B cell (primary cell): ENCODE measurements at places on chromosomes 16 and 17. TPM values are rescaled to one million over a fixed set of nuclear protein-coding genes. Genes with fewer than 3 reads are reported as not detected.
A peak's percentile ranks its signal among the peaks of the same experiment; 100 is the strongest.

GRCh38 chr16:1150511-1150982 is 2.4 kb upstream of the CACNA1H start:
- DNase-seq, result no peak

The KRTAP4-7 gene
- polyA plus RNA-seq, result not detected in 2 replicates

GRCh38 chr17:45121055-45121454 is 11.3 kb downstream of the PLCD3 start:
- DNase-seq, result no peak

DNA sequence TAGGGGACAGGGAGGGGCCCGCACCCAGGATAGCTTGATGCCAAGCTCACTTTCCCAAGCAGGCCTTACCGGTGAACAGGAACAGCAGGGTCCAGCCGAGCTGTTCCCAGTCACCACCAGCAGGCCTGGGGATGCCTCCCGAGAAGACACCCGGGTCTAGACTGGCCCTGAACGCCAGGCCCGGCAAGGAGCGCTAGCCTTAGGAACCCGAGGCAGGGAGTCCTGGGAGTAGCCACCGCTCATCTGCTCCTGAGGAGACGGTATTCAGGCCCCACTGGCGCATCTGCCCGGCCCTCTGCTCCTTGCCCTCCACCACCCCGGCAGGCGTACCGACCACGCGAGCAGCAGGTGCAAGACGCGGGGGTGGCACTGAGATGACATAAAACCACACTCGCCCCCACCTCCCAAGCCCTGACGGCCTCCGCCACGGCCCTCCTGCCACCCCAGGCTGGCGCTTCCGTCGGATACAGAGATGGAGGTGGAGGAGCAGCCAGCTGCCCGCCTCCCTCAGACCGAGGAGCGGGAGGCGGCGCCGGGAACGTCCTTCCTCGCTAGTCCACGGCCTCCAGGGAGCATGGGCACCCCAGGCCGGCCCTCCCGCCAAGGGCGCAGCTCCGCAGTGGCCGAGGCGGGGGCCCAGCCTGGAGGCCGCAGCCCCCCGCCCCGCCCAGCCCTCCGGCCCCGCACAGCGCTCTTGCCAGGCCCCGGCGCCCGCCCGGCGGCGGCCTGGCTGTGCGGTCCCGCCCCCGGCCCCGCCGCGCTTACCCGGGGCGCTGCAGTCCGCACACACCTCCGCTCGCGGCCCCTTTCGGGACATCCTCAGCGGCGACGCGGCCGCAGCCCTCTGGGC is 661 bp downstream of the GIT1 start:
- DNase-seq, result peak; percentile 63

DNA sequence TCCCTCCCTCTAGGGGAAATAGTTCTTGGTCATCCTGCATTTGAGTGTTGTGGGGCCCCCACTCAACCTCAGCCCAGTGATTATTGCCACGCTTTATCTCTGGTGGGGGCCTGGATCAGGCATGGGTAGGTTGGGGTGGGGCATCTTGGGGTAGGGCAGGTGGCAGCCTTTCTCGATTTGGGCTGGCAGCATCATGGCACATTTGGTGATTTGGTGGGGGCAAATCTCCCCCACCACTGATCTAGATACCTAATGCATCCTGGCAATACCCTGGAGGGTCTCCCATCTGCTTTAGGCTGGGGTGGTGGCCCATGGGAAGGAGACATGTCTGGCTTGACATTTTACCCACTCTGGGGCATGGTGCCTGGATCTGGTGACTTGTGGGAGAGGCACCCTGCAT is 40.2 kb downstream of the NLRP1 start:
- no peak for DNase-seq

The FLYWCH2 gene
- 18.7 and 24.1 TPM in 2 replicates for polyA plus RNA-seq

The FBXL19 gene
- 9.0 and 12.9 TPM in 2 replicates for polyA plus RNA-seq

DNA sequence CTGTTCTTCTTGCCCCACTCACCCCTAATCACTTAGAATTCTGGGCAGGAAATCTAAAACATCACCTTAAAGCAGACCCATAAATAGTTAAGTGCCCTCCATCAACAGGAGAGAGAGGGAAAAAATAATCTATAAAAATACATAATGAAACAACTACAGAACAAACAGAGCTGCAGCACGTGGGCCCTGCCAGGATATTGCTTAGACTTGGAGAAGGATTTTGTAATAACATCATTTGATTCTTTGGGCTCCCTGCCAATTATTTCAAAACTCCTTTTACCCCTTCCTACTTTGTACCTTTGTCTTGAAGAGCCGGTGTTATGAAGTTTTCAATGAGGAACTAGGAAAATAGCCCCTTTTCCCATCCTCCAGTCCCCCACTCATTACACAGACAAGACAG is 130.6 kb upstream of the TOX3 start:
- DNase-seq, result no peak

The CACNA1H gene
- 0.10 and 0.13 TPM in 2 replicates for polyA plus RNA-seq

The IRF8 gene
- 309 and 453 TPM in 2 replicates for polyA plus RNA-seq

The KRTAP4-4 gene
- not detected in 2 replicates for polyA plus RNA-seq

- DNase-seq, result no peak
These were observed 314.3 kb downstream of the RBFOX1 start for GRCh38 chr16:7646821-7647500.
